Right renal cortex interstitium (tissue), 3 donors: ENCODE measurements at places on chromosomes 6 and 20. TPM values are rescaled to one million over a fixed set of nuclear protein-coding genes. Genes with fewer than 3 reads are reported as not detected.

GRCh38 chr6:16811277-16811979 lies 50.2 kb upstream of the ATXN1 start:
- no peak for DNase-seq

DNA sequence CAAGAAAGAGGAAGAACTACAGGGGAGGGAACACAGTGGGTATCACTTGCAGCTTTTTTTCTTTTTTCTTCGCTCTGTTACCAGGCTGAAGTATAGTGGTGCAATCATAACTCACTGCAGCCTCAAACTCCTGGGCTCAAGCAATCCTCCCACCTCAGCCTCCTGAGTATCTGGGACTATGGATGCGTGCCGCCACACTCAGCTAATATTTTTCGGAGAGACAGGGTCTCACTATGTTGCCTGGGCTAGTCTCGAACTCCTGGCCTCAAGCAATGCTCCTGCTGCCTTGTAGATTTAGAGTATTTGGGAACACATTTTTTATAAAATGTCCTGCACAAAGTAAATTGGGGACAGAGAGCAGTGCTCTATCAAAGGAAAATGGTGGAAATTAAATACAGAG lies 28.3 kb downstream of the PARD6B start:
- DNase-seq = no peak

Gene C6orf58
- 1.3 TPM for polyA plus RNA-seq

DNA sequence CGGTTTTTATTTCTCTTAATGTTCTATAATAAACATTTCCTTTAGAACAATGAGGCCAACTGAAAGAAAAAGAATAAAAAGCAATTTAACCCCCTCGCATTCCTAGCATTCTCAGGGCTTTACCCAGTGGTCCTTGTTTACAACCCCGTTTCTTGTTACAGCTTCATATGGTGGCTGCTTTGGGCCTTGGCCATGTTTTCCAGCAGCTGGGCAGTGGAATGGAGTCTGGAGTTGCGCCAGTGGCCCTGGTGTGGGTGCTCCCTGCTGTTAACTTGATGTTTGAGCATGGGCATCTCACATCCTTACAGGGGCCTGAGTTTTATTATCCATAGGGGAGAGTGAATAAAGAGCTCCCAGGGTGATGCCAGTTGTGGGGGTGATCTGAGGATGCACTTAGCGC lies 18.8 kb downstream of the EFCAB8 start:
- no peak for DNase-seq

Gene TINAG
- polyA plus RNA-seq = 41.1 TPM

Gene ANKRD66
- polyA plus RNA-seq = not detected

DNA sequence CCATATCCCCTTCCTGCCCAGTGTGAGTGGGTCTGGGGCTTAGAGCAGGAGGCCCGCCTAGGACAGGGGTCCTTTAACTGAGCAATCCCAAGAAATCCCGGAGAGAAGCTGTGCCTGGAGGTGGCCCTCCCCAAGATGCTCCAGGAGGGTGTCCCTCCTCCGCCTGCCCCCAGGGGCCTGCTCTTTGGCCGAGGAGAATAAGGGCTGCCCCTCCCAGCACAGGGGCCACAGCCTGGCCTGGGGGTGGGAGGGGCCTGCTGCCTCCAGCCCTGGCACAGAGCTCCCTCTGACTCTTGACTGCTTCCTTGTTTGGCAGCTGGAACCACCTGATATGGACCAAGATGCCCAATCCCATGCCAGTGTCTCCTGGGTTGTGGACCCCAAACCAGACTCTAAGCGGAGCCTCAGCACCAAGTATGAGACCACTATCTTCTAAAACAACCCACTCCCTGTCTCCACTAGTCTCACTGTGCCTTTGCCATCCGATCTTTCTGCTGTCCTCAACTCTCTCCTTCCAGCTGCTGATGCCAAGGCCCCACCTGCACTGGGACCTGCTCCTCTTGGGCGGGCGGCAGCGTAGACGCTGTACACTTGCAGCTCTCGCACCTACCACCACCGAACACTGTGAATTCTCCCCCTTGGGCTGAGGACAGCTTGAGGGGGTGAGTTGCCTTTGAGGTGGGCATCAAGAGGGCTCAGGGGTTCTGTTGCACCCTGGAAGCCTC lies 54.3 kb downstream of the TCP11 start:
- DNase-seq = no peak

Gene OGFRL1
- 20.9 TPM for polyA plus RNA-seq

Gene CEP162
- 20.6 TPM for polyA plus RNA-seq

Gene PGC
- not detected for polyA plus RNA-seq

DNA sequence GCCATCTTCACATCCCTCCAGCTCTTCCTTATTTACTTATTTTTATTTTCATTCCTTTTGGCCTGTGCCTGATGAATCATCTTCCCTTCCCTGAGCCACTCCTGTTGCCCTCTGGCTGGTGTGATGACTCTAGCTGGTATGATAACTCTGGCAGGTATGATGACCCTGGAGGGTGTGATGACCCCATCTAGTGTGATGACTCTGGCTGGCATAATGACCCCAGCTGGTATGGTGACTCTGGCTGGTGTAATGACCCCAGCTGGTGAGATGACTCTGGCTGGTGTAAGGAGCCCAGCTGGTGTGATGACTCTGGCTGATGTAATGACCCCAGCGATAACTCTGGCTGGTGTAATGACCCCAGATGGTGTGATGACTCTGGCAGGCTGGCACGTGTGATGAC lies 426.8 kb downstream of the QKI start:
- DNase-seq = no peak

GRCh38 chr20:38222231-38222922 lies 38.2 kb downstream of the KIAA1755 start:
- DNase-seq = no peak

Gene CRYBG1
- polyA plus RNA-seq = 22.1 TPM

DNA sequence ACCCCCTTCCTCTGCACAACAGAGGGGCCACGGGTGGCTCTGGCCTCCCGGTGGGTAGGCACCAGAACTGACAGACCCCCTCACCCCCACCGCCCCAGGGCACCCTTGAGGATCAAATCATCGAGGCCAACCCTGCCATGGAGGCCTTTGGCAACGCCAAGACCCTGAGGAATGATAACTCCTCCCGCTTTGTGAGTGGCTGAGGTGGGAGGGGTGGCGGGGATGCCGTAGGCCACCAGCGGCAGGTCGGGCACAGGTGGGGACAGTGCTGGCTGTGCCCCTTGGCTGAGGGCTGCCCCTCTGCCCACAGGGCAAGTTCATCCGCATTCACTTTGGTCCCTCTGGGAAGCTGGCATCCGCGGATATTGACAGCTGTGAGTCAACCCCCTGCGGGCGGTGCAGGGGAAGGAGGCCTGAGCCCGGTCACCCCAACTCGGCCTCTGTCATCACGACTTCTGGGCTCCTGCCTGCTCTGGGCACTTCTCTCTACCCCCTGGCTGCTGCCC lies 29.1 kb downstream of the MYH7B start:
- DNase-seq = no peak

GRCh38 chr6:103105686-103106085 lies 1712.2 kb downstream of the GRIK2 start:
- DNase-seq = no peak

DNA sequence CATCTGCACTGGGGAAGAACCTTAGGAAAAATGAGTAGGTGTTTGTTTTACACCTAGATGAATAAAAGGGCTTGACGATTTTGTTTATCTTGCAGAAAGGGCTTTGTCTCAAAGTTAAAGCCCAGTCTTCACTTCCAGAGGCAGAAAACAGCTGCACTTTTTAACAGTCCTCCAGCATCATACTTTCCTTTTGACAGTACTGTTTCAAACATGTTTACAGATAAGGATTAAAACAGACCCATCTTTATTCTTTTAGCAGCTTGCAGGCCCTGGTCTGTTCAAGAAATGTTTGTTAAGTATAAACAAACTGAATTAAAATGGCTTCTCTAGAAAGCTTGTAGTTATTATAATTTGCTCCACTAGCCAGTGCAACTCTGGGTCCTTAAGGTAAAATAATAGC lies 374.2 kb downstream of the EPHA7 start:
- DNase-seq = no peak

GRCh38 chr6:138722425-138723371 lies 50.9 kb upstream of the CCDC28A start:
- DNase-seq = no peak

GRCh38 chr6:90285042-90285481 lies 11.6 kb downstream of the BACH2 start:
- DNase-seq = no peak

DNA sequence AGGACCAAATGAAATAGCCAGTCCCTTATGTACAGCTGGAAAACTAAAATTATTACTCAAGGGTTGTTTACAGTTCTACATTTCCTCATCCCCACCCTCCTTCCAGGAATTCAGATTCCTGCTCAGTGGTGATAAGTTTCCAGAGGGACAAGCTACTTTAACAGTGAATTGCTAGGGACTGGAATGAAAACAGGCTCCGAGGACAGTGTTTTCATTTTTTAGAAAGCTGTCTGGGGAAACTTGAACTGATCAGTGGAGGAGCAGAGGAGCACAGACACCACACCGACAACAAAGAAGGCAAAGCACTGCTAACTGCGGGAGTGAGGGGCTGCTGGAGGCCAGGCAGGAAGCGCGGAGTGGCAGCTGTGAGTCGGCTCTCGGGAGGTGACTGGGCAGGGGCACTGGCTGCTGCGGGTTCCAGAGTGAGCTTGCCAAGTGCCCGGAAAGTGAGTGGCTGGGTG lies 322.2 kb downstream of the ESR1 start:
- DNase-seq = no peak

DNA sequence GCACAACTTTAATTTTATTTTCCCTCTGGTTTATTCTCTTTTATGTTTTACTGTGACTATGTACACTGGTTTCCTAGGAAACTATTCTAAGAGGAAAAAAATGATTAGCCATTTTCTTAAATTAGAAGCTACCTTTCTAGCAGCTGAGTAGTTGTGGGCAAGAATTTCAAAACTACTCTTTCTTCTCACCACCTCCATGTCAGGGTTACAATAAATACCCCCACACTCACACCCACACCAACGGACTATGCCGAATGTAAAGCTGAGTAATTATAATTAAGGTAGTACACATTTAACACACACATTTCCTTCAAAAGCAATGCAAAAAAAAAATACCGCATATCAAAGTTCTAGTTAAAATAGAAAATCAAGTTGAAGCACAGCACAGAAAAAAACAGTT lies 78.9 kb downstream of the ARHGAP18 start:
- no peak for DNase-seq

GRCh38 chr6:88749849-88750248 lies 213.6 kb downstream of the RNGTT start:
- DNase-seq = no peak

DNA sequence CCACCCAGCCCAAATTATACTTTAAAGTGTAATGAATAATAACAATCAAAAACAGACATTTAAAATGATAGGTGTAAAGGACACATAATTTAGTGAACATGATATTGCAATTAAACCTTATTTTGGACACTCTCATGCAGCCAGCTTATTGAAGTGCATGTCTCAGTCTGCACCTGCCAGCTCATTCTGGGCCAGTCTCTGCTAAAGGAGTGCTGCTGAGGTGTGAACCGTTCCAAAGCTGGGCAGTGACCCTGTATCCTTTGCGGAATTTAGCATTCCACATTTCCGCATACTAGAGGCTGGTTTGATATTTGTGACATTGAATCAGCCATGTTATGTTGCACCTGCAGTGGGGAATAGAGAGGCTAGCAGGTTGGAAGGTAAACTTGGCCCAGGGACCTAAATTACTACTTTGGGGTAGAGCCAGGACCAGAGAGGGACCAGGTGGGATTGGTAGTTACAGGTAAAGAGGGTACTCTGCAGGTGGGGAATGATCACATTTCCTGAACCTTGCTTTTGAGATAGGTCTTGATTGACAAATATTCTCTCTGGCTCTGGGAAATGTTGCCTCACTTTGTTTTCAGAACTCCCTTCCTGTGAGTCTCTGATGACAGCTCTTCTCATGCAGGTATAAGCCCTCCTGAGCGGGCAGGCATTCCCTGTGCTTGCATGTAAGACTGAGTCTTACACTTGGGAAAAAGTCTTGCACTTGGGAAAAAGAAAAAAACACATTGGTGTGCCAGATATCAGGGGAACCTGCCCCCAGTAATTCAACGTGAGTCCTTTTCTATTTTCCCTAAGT lies 26.2 kb downstream of the TULP4 start:
- DNase-seq = no peak

- DNase-seq = no peak
Observed at GRCh38 chr6:146827216-146827928, 228.6 kb downstream of the ADGB start.

DNA sequence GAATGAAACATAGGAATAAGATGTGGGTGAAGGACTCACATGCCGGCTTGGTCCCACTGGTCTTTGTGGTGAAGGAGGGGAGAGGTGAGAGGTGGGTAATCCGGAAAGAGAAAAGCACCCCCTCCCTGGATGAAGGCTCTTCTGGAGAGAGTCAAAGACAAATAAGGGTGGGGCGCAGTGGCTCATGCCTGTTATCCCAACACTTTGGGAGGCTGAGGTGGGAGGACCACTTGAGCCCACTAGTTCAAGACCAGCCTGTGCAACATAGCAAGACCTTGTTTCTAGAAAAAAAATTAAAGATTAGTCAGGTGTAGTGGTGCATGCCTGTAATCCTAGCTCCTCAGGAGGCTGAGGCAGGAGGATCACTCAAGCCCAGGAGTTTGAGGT lies 3.1 kb downstream of the LTB start:
- DNase-seq = no peak

DNA sequence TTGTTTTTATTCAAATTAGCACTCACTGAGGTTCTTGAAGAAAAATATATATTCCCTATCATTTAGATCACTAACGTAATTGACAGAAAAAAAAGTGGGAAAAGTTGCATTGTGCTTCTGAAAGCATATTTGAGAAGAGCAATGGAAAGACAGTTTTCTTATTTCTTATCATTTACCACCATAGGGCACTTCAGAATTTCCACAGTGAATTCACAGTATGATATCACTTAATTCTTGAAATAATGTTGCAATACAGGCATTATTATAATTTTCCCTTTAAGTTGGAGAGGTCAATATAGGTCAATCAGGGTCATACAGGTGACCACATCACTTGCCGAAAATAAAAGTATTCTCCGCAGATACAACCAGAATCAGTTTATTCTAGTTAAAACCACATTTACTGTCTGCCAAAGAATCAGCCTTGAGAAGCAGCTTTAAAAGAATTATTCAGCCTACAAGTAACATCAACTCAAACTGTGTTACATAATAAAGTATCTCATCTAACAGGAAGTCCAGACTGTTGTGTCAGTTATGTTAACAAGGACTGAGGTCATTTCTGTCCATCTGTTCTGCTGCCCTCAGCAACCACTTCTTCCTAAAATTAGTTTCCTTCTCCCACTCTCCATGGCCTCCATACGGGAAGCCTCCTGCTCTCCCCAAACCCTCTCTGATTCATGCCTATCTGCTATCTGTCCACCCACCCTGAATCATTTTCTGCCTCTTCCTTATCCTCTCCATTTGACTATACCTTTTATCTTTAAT lies 121.2 kb downstream of the SIM1 start:
- DNase-seq = no peak

- DNase-seq = no peak
Observed at GRCh38 chr6:160277144-160277543, 18.5 kb upstream of the SLC22A2 start.

DNA sequence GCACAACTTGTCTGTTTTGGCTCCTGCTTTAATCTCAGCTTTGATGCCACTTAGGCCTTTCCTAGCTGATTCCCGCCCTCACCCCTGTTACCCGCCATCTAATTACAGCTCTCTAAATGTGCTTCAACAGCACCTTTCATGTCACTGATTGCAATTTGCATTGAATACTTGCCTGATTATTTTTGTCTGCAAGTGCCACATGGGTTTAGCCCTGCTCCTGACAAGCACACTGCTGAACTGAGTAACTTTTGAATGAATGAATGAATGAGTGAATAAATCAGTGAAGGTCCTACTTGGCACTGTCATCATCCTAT lies 591 bp upstream of the DCBLD1 start:
- no peak for DNase-seq
